ENCODE measurements at places on chromosomes 5 and 9.

- no peak for DNase-seq
Observed at GRCh38 chr9:116928289-116928688, 241.2 kb downstream of the TRIM32 start.

- DNase-seq, result no peak
Observed at GRCh38 chr9:135519179-135519971, 1.9 kb upstream of the LCN1 start.

- DNase-seq, result no peak
Observed at GRCh38 chr5:143085319-143085917, 315.2 kb downstream of the ARHGAP26 start.

GRCh38 chr9:113619491-113620376 is 156.2 kb downstream of the RGS3 start:
- DNase-seq, result no peak

- no peak for DNase-seq
Observed at GRCh38 chr5:5297432-5298067, 124.9 kb upstream of the ICE1 start.

DNA sequence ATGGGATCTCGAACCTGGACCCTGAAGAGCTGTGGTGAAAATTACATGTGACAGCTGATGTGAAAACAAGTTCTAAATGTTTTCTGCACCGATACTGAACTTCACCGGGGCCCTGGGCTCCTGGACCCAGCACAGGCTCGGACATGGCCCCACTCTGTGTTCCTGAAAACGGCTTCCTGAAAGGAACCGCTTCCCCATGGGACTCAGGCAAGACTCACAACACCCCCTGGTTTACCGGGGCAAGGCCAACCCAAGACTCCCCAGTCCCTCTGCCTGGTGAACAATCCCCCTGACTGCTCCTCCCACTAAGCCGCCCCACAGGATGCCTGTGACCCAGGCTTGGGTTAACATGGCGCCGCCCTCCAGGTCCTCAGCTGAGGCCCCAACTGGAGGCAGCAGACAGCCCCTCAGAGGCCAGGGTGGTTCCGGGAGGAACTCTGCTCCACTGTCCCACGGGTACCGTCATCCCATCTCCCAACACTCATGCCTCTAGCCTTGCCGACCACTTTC is 124.5 kb upstream of the FOXD4L5 start:
- no peak for DNase-seq

DNA sequence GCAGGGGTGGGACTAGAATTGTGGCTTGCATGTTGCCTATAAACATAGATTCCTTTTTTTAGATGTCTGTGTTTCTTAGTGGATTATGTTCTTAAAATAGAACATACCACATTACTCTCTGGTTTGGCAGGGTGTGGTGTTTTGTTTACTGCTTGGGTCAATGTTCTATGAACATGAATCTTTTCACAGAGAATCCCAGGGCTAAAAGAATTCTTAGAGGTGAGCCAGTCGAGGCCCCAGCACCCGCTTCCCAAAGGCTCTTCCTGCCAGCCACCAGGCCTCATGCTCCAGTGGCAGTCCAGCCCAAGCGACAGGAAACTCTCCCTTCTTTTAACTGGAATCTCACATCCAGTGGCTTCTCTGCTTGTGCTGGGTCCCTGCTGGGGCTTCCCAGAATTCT is 126.6 kb downstream of the C9orf152 start:
- DNase-seq, result peak; percentile 68

DNA sequence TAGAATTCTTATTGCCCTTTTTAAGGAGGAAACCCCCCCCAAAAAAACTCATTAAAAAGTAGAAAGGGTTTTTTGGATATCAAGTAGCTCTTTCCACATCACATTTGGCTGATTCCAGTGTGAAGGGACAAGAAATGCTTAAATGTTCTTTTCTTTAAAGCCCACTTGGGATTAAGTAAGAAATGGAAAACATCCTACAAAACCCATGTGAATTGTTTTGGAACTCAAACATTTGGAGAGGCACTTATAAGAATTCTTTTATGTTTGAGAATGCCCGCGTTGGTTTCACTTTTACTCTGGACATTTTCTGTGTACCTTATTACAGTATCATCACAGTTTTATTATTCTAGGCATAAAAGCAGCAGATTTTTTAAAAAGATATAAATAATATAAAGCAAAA is 301.1 kb upstream of the ACTBL2 start:
- DNase-seq, result peak; percentile 39

- DNase-seq, result peak; percentile 71
Observed at GRCh38 chr5:137649228-137649935, 86.5 kb downstream of the KLHL3 start.

- DNase-seq, result no peak
Observed at GRCh38 chr9:134984372-134985265, 66.9 kb upstream of the FCN1 start.
